ENCODE measurements at places on chromosomes 2 and 18.

DNA sequence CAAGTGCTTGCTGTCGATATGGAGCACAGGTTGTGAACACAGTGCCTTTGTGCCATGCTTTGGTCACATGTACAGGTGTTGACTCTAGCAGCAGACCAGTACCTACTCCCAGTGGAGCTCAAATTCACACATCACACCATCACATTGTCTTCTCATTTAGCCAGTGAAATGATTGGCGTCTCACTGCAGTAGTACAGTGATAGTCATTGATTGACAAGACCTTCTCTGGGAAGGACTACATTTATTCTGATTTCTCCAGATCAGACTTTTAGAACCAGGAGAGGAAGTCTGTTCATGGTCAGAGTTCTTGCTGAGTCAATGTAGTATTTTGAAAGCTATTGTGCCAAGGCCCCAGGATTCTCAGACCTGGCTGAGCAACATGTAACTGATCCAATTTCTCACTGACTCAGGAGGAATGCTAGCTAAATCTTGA is 75.2 kb downstream of the FMNL2 start:
- no peak for DNase-seq

DNA sequence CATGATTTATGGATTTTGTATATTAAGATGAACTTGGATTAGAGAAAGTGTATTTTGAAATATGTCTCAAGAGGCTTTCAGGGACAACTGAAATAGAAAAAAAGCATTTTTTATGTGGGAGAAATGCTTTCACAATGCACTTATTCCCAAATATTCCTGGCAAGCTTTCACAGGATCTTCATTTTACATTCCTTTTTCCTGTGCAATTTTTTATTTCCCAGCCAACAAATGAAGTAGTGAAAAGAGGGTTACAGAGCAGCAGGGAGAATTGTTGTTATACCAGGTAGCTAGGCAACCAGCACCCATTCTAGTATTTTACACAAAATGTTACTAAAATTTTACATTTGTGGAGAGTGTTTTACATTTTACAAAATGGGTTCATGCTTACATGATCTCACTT is 167.0 kb upstream of the RPRM start:
- no peak for DNase-seq

- DNase-seq: no peak
Measured at GRCh38 chr2:111909079-111909478, 10.7 kb downstream of the MERTK start.

DNA sequence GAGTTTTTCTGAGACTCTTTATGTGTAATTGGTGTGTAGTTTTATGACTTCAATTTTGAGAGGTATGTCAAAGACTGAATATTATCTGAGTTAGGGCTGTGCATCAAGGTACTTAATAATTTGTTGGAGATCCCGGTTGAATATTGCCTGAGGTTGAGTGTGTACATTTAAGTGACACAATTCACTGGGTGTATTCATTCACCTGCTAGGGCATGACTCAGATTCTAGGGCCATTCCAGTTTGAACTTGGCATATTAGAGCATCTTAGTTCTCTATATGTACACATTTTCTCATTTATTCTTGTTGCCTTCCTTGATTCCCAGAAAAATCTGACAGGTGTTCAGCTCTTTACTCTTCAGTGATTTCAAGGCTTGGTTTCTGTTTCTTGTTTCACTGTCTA is 12.5 kb downstream of the MAP4K4 start:
- DNase-seq: no peak

DNA sequence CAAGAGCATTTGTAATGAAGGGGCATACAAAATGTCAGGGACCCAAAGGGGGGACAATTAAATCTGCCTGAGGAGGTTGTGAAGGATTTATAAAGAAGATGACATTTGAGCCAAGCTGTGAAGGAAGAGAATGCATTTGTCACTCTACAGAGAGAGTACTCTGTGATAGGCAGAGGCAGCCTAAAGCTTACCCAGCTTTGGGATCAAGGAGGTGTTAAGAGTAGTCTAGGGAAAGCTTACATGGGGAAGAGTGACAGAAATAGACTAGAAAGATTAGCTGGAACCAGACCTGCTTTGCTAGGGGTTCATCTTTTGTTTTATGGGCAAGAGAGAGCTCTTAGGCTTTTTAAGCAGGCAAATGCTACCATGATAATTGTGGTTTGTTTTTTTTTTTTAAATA is 169.1 kb upstream of the CYP26B1 start:
- no peak for DNase-seq

GRCh38 chr2:111204706-111205105 is 84.0 kb downstream of the BCL2L11 start:
- DNase-seq: no peak

- DNase-seq: no peak
Measured at GRCh38 chr18:63387861-63388260, 20.9 kb upstream of the KDSR start.

- no peak for DNase-seq
Measured at GRCh38 chr2:7530001-7530400, 612.8 kb downstream of the RNF144A start.

GRCh38 chr2:53964987-53965687 is 5.7 kb downstream of the PSME4 start:
- DNase-seq: no peak

DNA sequence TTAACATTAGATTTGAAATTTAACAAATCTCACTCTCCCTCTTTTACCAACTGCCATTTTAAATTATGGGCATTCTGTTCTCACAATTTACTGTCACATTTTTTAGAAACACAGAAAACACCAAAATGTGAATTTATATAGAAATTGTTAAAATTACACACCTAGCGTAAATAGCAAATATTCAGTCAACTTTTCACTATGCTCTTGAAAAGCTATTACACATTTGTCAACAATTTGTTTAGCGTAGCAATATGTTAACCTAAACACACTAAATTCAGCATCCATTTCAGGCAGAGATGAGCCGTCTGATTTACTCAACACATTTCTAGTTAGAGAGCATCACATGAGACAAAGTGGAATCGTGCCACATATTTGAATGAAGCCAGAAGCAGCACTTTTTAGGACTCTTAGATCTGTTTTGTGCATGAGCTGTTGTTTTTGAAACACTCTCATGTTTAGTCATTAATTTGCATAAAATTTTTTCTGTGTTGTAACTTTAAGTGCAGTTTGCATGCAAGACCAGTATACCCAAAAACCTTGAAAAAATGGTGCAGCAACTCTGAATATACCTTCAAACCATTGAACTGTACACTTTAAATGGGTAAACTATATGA is 8.2 kb downstream of the TTC32 start:
- no peak for DNase-seq

DNA sequence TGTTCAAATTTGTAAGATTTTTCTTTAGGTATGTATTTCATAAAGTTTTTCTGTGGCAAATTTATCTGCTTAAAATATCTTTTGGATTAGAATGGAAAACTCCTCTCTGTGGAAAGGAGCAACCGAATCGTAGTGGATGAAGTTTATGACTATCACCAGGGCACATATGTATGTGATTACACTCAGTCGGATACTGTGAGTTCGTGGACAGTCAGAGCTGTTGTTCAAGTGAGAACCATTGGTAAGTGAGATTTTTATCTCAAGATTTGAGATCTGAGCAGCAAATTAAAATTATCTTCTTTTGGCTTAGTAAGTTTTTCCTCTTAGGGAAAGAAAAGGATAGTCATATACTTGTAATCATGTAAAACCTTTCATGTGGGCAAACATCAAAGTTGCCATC is 14.2 kb downstream of the IL18RAP start:
- DNase-seq: no peak

DNA sequence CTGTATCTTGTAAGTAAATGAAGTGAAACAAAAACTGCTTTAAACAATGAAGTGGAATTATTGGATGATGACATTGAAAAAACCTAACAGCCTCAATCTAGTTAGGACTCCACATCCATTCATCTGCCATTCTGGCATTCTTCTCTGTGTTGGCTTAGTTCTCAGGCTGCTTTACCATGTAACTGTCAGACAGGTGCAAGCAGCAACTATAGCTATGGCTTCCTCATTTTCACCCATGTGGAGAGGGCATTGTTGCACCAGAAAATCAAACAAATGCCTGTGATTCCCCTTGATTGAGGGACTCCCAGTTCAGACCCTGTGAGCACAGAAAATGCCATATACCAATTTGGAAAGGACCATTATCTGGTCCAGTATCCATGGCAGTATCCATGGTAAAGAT is 129.5 kb upstream of the NYAP2 start:
- no peak for DNase-seq

DNA sequence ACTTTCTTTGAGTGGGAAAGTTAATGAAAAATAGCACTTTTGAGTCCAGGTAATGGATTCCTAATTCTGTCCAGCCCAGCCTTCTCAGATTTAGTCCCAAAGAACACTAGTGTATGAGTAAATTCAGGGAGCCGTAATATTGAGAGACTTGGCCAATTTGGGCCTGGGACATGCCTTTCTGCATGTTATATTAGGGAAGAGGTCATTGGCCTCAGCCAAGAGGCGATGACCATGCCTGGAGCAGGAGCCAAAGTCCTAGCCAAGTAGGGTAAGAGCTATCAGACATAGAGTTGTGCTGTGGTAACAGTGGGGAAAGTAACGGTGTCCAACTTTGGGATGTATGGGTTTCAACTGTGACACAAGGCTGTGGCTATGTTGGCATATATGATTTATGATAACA is 336.5 kb upstream of the ZNF804A start:
- DNase-seq: no peak

DNA sequence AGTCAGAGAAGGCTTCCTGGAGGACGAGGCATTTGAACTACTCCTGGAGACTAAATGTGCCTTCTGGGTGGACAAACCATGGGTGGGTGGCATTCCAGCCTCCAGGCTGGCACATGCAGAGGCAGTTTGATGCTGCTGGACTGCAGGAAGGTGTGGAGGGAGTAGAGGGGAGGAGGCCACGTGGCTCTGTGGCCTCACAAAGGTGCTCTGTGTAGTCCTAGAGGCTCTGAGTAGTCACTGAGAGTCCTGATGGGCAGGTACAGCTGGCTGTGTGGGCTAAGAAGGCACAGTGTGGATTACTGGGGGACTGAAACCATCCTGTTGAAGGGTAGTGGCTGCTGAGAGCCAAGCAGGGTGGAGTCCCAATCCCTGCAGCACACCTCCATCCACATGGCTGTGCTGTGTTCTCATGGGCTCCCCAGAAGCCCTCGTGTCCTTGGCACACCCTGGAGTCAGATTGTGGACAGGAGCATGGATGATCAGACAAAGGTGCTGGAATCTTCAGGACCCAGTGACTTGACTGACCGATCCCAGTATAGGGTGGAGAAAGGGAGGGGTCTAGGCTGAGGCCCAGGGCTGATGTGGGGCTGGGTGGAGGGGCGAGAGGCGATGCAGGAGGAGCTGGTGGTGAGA is 87.4 kb upstream of the HS6ST1 start:
- no peak for DNase-seq

DNA sequence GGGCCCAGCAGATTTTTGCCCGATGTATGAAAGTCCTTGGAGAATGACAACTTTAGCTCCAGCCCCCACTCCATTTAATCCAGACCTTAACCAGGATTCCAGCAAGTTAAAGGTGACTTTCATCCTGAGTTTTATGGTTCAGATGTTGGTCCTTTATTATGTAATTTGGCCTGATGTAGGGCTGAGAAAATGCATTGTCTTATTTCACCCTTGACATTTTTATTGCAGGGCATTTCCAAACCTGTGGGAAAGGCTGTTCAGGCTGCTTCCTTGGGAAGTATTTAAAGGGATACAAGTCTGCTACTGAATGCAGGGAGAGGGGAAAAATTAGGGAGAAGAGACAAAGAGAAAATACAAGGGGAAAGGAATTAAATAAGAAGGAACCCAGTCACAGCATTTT is 48.8 kb downstream of the ASB1 start:
- no peak for DNase-seq

- no peak for DNase-seq
Measured at GRCh38 chr2:203591642-203592041, 56.5 kb upstream of the RAPH1 start.

Data from A673 (cell line).